Esophagus muscularis mucosa (tissue), 4 donors: ENCODE measurements at places on chromosomes 3 and 15.

GRCh38 chr3:128378631-128379347 is 87.9 kb downstream of the DNAJB8 start:
- DNase-seq: no peak

GRCh38 chr3:135084405-135084804 is 289.3 kb downstream of the EPHB1 start:
- peak; percentile 70 for DNase-seq

DNA sequence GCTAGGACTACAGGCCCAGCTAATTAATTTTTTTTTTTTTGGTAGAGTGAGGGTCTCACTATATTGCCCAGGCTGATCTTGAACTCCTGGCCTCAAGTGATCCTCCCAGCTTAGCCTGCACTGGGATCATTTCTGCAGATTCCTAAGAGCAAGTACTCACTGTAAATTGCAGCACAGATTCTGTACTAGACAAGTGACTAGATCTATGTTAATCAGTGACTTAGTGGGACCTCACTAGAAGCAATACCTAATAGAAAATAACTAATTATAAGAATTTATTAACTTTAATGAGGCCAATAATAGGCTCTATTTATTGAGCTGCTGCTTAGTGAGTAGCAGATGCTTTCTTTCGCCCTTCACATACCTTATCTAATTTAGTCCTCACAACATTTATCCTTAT is 10.6 kb upstream of the UTS2B start:
- DNase-seq: no peak

DNA sequence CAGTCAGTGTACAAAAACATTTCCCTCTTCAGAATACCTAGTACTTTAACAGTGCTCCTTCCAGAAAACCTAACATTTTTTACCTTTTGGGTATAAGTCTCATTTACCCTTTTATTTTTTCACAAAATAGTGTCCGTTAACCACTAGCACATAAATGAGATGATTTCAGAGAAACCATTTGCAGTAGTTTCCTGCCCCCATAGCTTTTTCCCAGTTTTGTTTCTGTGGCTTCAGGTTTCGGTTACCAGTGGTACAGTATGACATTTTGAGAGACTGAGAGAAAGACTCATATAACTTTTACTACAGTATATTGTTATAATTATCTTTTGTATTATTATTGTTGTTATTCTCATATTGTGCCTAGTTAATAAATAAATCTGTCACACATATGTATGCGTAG is 6.2 kb upstream of the RBMS3 start:
- no peak for DNase-seq

- DNase-seq: no peak
These were observed 33.3 kb downstream of the SLC41A3 start for GRCh38 chr3:126050626-126051025.

DNA sequence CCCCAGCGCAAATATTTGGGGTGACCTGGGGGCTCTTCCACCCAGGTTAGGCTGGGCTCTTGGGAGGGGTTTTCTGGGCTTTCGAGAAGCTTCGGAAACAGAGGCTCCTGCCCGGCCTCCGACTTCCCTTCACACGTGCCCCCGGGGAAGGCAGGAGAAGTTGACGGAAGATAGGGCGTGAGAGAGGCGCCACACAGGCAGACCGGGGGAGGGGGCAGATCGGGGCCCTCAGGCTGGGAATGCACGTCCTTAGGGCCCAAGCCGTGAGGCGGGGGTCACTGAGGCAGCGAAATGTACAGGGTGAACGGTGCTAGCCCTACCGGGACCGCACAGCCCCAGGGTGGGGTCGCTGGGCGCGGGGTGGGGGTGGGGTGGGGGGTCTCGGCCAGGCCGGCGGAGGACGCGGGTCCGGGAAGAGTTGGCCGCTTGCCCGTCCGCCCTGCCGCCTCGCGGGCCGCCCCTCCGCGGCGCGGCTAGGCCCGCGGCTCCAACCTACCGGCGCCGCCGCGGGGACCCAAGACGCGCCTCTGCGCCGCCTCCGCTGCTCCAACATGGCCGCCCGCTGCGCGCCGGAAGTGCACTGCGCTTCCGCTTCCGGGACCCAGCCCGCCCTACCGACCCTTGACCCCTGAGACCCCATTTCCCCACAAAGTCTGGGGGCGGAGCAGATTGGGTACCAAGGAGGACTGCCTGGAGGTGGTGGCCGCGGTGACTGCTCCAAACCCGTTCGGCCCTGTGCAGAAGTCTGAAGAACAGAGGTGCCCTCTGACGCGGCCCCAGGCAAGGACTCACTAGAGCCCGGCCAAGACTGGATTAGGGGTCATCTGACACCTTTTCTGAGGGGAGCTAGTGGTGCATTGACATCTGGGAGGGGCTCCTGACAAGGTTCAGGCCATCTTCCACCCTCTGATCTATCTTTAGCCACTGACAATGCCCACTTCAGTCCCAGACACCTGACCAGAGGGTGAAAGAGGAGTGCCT is at the start of gene CCDC71:
Gene CCDC71 (minus strand): TSS at position 561 of the 981 bp plus-strand sequence. CDS start 2,123 bp downstream, outside the sequence.
- no peak for DNase-seq

DNA sequence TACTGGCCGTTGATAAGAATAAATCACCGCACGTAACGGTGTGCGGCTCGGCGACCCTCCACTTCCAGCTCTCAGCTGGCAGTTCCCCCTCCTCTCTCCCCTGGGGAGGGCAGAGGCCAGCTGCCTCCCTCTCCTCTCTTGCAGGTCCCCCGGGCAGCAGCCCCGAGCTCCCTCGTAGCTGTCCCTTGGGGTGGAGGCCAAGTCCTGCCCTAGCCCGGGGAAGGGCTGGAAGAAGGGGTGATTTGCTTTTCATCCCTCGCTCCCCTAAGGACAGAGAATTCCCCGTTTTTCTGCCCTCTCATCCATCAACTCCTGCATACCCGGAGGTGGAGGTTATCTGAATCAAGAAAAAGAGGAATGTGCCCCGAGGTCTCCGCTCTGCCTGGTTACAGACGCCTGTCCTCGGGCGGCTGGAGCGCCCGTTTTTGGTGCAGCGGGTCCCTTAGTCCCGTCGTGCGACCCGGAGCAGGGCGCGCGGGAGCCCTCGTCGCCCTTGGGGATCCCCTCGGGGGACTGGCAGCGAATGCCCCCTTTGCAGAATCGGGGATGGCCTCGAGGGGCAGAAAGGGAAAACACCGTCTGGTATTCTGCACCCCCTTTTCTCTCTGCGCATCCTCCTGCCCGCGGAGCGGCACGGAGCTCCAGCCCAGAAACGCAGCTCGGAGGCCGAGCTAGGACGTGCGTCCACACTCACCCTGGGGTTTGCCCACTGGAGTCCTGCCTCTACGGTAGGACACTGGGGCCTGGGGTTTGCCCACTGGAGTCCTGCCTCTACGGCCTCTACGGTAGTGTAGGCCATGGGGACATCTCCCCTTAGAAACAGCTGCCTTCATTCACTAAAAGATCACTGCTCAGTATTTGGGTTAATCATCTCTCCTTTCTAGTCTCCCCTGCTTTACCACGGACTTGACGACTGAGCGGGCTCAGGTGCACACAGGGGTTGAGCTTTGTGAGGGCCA is 2.2 kb downstream of the PTPRG start:
- DNase-seq: no peak

GRCh38 chr15:66452971-66453580 is 44.5 kb downstream of the SNAPC5 start:
- DNase-seq: no peak
